ENCODE measurements at places on chromosomes 6 and 20.

- no peak for DNase-seq
Observed at GRCh38 chr6:43736844-43737243, 33.2 kb upstream of the VEGFA start.

GRCh38 chr6:165455488-165455887, 146.1 kb upstream of the C6orf118 start:
- DNase-seq, result no peak

DNA sequence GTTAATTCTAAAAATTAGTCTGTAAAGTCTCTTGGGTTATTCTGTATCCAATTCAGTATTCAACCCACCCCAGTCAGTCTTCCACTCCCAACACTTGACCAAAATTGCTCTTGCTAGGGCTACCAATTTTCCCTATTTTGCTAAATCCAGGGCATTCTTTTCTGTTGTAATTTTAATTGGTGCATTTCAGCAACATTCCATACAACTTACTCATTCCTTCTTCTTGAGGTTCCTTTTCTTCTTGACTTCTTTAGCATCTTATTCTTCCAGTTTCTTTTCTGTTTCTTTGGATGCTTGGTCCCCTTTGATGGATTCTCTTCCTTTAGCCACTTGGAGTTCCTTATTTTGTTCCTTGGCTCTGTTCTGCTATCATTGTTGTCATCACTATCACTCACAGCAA, 11.2 kb upstream of the GRM1 start:
- no peak for DNase-seq

DNA sequence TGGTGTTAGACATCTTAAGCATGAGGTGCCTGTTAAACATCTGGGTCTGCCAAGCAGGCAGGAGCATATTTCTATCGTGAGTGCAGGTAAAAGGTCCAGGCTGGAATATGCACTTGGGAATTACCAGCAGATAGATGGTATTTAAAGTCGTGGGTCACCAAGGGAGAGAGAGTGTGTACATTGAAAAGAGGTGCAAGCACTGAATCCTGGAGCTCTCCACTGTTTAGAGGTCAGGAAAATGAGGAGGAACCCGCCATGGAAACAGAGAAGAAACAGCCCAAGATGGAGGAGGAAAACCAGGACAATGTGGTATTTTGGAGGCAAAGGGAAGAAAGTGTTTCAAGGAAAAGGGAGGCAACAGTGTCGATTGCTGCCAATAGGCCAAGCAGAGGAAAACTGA, 46.4 kb downstream of the TNFRSF21 start:
- DNase-seq, result no peak

DNA sequence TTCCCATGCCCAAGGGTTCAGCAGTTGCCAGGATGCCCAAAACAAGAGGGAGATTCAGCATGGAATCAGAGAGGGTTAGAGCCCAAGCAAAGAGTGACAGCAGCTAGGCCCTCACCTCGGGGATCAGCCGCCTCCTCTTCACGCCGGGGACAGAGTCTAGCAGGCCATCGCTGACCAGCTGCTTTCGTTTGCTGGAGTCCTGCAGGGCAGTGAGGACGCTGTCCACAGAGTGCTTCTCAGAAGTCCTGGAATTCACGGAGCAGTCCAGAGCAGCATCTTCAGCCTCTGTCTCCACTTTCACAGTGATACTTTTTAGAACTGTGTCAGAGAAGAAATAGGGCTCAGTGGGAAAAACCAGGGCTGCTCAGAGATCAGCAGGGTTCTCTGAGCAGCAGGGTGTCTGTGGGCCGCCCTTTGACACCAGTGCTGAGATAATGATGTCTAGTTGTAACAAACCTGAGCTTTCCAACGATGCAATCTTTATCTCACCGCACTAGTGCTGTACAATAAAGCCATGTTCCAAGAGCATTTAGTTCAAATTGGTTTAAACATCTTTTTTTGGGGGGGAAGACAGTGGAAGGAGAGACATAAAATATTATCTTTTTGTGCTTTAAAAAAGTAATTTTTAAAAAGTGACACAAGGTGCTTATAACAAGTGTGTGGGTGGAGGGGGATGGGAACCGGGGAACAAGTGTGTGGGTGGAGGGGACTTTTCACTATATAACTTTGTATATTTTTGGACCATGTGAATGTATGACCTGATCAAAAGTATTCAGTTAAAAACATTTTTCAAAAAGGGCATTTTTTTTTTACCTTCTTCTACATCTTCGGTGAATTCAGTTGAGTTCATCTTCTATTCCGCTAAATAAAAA, 16.6 kb downstream of the BEND3 start:
- DNase-seq, result no peak

DNA sequence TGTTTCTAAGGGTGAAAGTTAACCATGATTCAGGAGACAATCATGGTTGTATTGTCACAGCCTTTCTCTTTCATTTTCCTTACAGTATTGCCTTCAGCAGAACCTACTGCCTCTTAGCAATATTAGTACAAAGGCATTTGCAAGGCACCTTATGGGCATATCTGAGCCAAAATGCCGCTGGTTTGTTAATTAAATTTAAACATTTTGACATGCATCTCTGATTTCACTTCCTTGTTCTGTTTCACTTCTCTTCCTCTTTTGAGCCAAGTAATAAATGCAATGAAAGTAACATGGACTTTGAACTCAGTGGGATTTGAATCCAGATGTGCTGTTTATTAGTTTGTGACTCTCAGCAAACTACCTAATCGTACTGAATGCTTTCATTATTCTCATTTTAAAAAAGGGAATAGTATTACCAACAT, 467.4 kb upstream of the CITED2 start:
- no peak for DNase-seq

DNA sequence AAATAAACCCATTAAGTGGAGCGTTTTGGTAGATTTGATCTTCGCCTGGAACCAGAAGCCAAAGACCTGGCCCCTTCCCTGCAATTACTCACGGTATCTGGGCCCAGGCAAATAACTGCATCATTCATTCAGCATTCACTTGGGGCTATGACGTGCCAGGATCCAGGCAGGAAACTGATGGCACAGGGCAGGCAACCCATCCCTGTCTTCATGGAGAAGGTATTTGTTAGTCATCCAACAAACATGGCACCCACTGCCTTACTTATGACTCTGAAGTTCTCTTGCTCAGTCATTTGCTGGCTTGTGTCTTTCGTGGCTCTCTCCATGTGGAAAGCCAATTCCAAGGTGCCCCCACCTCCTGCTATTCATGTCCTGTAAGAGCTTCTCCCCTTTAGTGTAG, 232.4 kb downstream of the BMP7 start:
- DNase-seq, result no peak

GRCh38 chr20:20391766-20392165, 23.9 kb downstream of the INSM1 start:
- DNase-seq, result peak; percentile 39

DNA sequence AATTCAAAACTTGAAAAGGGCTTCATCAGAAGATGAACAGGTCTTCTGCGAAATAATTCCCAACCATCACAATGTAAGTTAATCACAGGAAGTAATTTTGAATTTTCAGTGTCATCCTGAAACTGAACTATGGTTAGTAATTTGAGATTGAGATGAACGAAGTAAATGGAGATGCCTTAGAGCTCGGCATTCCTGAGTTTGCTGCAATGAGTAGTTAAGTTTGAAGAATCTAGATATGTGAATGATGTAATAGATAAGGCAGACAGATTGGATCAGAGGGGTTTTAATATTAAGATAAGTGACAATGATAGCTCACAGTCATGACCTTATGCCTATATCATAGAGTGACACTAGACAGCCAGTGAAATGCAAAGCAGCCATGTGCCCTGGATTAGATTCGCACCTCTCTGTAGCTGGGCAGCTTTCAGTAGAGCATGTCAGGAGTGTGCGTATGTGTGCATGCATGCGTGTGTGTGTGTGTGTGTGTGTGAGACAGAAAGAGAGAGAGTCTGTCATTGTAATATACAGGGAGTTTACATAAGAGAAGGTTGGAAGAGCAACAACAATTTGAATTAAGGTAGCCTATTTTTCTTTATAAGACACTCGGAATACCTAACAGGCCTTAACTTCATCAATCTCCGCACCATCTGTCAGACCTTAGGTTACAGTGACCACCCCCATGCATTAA, 233.0 kb downstream of the GMPR start:
- no peak for DNase-seq

All from upper lobe of left lung (tissue), 6 donors.